ENCODE measurements at places on chromosomes 11 and 22.
A peak's percentile ranks its signal among the peaks of the same experiment; 100 is the strongest.

DNA sequence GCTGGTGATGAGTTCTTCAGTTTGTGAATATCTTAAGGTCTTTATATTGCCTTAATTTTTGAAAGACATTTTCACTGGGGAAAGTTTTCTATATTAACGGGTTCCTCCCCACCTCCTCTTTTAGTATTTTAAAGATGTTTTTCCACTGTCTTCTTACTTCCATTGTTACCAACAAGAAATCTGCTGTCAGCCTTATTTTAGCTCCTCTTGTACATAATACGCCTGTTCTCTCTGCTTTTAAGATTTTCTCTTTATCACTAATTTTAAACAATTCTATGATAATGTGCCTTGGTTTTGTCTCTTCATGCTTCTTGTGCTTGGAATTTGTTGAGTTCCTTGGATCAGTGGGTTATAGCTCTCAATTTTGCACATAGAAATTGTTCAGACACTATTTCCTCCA, 280.4 kb downstream of the DCDC1 start:
- no peak for DNase-seq

DNA sequence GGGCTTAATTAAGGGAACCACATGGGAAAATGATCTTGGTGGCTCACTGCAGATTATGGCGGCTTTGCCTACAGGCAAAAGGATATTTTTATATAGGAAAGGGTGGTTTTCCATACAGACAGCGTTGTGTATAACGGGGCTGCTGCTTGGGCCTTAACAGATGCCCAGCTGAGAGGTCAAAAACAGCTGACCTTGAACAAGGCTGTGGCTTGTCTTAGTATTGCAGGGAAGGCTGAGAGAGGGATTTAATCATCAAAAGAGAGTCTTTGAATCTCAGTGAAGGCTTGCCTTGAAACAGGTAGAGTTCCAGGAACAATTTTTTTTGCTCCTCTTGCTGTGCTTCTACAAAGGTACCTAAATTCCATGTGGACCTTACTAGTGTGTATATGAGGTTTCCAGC, 301.6 kb upstream of the C11orf87 start:
- DNase-seq, result no peak

DNA sequence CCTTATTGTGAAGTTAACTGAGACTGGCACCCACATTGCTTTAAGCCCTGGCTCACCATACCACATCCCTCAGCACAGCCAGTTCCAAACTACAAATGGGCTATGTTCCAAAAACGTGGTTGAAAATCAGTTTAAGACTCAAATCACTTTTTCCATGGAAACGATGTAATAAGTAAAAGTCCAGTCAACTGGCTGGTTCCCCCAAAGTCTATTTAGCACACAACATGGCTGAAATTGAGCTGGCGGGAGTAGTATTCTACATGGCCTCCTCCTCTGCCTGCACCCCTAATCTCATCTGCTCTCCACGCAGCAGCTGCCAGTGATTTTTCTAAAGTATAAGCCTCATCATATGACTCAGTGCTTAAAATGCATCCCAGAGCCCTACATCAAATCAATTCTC, 40.9 kb upstream of the BIRC3 start:
- no peak for DNase-seq

DNA sequence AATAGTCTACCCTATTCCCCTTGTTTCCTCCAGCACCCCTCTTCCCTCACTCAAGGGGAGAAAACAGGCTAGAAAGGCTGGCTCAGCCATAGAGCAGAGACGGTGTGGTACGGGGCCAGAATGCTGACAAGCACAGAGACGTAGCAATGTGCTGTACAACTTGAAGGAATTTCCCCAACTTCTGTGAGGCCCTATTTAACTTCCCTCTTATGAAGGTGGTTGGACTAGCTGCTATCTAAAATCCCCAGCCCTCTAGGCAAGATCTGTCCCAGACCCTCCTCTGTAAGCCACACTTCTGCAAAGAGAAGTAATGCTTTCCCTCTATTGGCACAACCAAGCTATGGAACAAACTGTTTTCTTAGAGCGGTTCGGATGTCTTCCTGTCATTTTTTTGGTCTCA, 37.8 kb downstream of the PLEKHA7 start:
- no peak for DNase-seq

GRCh38 chr11:48004456-48004855, 24.1 kb downstream of the PTPRJ start:
- peak; percentile 58 for DNase-seq

- DNase-seq, result no peak
These were observed 14.3 kb downstream of the EHD1 start for GRCh38 chr11:64864135-64864472.

DNA sequence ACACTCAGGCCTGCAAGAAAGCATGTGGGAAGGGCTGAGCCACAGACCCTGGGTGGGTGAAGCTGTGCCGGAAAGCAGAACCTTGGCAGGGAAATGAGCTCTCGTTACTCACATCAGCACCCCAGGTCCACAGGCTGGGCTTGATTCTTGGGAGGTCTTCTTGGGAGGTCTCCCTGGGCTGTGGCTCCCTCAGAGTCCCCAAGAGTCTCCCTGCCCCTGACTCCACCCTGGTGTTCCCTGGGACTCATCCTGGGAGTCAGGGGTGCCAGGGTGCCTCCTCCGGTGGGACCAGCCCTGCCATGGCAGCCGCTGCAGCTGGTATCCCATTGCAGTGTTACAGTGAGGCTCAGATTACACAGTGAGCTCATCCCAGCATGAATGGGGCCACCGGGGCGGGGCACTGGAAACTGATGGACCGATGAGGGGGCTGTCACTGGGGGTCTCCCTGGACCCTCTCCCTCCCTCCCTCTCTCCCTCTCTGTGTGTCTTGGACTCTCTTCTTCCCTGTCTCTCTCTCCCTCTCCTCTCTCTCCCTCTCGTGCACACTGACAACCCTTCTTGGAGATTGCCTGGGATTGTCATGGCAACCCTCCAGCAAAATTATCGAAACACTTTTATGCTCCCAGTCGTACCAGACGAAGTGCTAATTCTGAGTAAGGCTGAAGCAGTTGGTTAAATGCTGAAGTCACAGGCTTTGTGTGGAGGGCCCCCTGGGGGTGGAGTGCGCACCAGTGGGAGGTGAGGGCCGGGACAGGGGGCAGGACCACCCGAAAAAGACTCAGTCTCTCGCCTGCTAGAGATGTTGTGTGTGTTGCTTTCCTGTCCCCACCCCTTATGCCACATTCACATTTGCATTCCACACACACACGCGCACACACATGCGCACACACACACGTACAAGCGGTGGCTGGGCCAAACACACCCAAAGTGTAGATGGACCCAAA, 8.6 kb upstream of the C11orf96 start:
- peak; percentile 44 for DNase-seq

GRCh38 chr11:118673361-118674081, 5.9 kb downstream of the TREH start:
- no peak for DNase-seq

All from NCI-H524 (cell line).